ENCODE measurements at places on chromosomes 16 and 17.

DNA sequence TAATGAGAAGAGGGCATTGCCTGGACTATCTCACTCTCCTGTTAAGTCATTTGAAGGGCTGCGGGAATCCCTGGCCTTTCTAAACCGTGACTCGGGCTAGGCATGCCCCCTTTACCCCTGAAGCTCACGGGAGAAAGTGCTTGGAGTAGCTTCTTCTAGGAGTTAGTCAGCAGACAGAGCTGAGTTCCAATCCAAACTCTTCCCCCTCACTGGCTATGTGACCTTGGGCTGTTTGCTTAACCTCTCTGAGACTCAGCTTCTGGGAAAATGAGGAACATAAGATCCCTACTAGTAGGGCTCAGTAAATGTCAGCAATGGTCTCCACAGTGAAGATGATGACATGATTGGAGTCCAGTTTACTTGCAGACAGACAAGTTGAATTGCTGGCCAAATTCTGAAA, 5.7 kb upstream of the B9D1 start:
- no peak for DNase-seq

- no peak for DNase-seq
Measured at GRCh38 chr16:11253009-11253994, 2.7 kb downstream of the SOCS1 start.

GRCh38 chr16:31118223-31119155, 1.0 kb downstream of the KAT8 start:
- DNase-seq: no peak

GRCh38 chr17:20105539-20106280, 96.6 kb downstream of the SPECC1 start:
- DNase-seq: no peak

GRCh38 chr17:41792845-41793783, 6.6 kb upstream of the JUP start:
- no peak for DNase-seq

DNA sequence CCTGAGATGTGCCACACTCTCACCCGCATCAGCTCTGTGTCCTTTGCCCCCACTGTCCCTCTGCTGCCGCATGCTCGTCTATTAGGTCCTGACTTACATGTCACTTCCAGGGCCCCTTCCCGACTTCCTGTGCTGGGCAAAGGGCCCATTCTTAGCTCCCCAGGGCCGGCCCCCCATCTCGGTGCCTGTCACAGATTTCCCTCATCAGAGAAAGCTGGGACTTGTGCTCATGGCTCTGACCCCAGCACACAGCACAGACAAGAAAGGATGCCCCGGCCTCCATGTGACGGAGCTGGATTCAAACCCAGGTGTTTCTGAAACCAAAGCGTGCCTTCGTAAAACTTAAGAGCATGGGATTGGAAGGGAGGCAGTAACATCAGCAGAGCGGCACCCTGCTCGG, 5.9 kb upstream of the MAPK7 start:
- no peak for DNase-seq

GRCh38 chr16:23757116-23757515, 2.3 kb downstream of the CHP2 start:
- DNase-seq: no peak

- DNase-seq: no peak
Measured at GRCh38 chr16:3952737-3953131, 72.2 kb upstream of the CREBBP start.

DNA sequence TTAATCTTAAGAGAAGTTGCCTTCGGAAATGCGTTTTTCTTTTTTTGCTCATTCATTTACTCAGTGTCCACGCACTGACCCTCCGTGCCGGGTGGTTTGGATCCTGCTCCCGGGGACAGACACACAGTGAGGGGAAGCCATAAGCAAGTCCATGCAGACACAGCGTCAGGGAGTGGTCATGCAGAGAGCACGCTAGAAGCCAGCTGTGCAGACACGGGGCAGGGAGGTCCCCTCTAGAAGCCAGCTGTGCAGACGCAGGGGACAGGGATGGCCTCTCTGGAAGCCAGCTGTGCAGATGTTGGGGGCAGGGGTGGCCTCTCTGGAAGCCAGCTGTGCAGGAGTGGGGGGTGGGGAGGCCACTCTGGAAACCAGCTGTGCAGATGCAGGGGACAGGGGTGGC, 4.8 kb downstream of the GAA start:
- no peak for DNase-seq

GRCh38 chr17:40850293-40850972, 16.6 kb downstream of the KRT12 start:
- no peak for DNase-seq

DNA sequence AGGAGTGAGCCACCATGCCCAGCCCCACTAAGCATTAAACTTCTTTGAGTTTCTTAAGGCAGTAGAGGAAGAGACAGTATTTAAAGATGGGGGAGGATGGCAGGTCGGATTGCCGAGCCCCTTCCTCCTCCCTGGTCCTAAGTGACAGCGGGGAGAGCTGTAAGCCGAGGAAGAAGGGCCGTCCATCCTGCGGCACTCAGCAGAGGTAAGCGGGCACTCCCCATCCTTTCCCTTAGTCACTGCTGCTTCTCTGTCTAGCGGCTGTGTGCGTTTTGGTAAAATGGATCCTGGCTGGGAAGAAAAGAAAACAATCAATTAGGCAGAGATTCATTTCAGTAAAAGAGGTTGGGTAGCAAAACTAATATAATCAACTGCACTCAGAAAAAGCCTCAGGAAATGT, 13.9 kb downstream of the DNAAF1 start:
- no peak for DNase-seq

- DNase-seq: no peak
Measured at GRCh38 chr16:85751698-85752501, 1.0 kb upstream of the C16orf74 start.

DNA sequence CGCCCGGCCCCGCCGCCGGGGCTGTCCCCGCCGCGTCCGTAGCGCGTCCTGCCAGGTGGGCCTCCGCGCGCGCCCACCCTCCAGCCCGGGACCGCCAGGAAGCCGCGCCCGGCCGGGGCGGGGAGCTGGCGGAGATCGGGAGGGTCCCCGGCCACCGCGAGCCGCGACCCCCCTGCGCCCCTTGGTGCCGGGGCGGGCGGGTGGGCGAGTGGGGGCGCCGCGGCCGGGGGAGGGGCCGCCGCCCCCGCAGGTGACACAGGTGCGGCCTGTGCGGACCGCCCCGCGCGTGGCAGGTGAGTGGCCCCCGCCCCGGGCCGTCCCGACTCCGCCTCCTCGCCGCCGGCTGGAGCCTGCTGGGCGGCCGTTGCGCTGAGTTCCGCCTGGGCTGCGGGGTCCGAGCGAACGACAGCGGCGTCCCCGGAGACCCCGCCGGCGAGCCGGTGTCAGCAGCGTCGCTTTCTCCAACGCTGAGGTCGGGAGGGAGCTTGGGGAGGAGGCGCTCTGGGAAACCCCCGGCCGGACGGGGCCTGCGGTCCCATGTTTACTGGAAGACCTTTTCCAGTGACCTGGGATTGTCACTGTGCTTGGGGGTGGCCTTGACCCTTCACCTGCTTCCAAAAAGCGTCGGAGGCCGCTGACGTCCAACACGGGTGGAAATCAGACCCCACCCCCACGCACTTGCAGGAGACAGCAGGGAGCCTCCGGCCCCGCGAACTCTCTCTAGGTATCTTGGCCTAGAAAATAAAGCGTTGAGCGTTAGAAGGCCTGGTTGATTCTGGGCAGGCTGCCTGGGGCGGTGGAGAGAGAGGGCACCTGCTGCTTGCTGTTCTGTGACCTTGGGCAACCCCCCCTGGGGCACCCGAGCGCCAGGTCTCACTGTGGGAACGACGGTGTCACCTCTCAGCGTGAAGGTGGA, 542 bp downstream of the KLHL36 start:
- no peak for DNase-seq

DNA sequence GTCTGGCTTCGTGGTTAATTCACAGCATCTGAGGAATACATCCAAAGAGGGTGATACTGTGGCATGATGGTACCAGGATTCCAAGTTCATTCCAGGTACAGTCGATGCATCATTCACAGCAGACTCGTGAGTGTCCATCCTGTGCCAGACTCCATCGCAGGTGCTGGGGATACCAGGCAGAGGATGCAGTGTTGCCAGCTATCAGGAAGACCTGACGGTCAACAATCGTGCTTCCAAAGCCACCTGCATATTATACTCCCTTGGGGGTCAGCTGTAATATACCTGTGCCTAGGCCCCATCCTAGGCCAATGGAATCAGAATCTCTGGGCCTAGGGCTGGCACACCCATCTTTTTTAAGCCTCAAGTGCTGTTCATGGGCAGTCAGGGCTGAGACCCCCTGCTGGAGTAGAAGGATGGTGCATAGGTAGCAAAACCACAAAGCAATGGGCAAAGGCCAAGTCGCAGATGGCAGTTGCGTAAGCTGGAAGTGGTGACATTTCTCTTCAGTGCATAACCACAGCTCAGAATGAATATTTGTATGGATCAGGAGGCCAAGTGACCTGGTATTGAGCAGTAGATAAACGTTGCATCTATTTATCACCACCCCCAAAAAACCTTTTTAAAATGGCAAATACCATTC, 42.9 kb upstream of the C16orf78 start:
- no peak for DNase-seq

DNA sequence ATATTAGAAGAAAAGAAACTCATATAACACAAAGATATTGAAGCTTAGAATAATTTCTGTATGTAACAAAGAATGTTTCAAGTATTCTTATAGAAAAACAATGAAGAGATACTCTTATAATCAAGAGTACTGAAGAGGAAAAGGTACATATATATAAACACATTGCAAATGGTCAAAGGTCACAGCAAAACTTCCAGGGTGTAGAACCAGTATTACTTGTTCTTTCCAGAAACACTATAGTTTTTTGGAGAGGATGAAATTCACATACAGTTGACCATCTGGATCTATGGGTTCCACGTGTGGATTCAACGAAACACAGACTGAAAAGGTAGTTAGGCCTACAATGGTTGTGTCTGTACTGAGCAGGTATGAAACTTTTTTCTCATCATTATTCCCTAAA, 22.6 kb downstream of the PRPSAP1 start:
- DNase-seq: no peak

- no peak for DNase-seq
Measured at GRCh38 chr16:56072096-56072495, 119.2 kb upstream of the GNAO1 start.

Data from omental fat pad (tissue), 4 donors.